Suppressor macrophage (primary cell): ENCODE measurements at places on chromosomes 3 and 15.
A peak's percentile ranks its signal among the peaks of the same experiment; 100 is the strongest.

DNA sequence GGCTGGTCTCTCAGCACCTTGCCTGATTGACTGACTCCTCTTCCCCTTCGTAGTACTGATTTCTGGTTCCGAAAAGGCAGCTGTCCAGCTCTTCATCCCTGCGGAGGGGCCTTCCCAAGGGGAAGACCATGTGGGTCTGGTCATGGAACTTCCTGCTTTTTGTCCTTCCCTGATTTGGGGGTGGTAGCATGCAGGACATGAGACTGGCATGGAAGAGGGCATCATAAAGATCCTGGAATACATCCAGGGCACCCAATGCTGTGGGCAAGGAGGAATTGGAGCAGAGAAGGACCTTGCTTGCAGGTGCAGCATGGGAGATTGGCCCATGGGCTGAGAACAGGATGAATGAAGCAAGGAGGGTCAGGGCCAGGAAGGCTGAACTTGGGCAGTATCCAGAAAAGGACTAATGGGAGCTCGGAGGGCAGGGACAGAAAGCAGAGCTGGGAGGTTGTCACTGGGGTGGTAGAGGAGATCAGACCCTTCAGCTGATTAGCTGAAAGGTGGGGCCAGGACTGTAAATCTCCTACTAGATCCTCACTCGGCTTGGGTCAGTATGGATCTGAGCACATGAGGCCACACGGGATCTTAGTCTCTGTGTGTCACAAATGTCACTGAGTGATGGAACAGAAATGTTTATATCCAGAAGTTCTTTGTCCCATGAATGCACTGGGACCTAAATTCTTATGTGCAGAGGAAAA, 59.5 kb downstream of the AMOTL2 start:
- DNase-seq, result no peak

DNA sequence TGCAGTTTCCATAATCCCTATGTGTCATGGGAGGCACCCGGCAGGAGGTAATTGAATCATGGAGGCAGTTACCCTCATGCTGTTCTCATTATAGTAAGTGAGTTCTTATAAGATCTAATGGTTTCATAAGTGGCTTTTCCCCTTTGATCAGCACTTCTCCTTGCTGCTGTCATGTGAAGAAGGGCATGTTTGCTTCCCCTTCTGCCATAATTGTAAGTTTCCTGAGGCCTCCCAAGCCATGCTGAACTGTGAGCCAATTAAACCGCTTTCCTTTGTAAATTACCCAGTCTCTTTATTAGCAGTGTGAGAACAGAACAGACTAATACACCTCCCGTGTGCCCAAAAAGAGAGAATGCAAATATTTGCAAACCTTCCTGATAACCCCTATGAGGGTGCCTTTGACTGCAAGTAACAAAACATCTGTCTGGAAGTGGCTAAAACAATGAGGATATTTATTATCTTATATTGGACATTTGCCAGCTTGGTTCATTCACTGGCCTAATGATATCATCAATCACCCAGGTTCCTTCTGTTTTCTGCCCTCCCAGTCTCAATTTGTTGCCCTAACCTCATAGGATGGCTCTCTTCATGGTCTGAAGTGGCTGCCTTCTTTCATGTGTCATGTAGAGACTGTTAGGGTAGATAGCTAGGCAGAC, 68.7 kb downstream of the BHLHE40 start:
- no peak for DNase-seq

DNA sequence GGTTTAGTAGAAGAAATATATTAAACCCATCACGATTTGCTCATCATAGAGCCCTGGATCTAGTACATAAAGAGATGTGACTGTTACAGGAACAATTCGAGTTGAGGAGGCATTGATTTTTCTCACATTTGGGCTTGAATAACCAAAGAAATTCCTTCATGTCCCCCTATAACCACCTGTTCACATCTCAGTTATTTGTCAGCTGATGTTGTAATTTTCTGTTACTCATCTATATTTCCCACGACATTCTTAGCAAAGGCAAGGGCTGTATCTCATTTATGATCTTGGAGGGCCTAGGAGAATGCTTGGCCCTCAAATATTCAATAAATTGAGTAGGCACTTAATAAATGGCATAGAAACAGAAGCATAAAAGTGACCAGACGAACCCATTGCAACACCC, 36.4 kb upstream of the GYG1 start:
- no peak for DNase-seq

GRCh38 chr3:192850451-192850981, 67.1 kb downstream of the MB21D2 start:
- peak; percentile 61 for DNase-seq

GRCh38 chr3:65808407-65808806, 230.3 kb downstream of the MAGI1 start:
- DNase-seq, result no peak

DNA sequence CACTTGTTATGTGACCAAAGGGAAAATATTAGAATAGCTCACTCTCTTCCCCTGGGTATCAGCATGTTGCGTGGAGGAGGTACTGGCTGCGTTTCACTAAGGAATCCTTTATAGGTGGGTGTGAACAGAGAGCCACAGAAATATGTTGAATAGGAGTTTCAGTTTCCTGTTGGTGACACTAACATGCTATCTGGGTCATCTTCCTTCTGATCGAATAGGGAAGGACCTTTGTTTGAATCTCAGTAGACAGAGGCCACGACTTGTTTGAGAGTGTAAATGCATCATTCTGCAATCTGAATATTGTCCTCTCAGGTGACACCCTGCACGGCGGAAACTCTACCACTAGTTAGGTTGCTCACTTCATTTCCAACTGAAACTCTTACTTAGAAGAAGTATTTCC, 157.9 kb upstream of the SLC2A2 start:
- DNase-seq, result no peak

DNA sequence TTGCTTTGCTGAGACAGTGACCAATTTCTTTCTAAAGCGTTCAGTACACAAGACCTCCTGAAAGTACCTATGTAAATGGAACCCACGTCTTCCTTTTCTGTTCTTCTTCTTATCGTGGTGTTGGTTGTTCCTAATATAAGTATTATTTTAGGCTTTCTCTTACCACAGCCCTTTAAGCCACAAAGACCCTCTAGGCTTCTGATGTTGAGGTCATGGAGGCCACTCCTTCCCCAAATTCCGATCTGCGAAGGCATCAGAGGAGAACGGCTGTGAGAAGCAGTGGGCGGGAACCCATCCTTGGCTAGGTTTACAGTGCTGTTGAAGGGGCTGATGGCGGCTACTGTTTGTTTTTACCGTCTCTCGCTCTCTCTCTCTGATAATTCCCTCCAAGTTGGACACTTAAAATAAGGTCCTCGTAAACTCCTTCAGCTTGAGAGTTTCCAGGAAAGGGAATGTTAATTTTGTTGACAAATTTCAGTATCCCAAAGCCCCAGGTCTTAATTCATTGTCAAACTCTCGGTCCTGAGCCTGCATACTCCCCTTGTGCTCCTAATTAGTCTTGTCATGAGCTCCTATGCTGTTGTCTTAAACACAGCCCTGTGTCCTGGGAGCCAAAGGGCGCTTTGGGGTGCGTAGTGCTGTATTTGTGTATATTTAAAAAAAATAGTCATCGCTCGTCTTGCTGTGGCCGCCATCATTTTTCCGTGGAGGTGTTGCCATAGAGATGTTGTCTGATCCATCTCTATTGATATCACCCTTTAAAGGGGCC, 178.8 kb downstream of the OPA1 start:
- DNase-seq, result no peak

DNA sequence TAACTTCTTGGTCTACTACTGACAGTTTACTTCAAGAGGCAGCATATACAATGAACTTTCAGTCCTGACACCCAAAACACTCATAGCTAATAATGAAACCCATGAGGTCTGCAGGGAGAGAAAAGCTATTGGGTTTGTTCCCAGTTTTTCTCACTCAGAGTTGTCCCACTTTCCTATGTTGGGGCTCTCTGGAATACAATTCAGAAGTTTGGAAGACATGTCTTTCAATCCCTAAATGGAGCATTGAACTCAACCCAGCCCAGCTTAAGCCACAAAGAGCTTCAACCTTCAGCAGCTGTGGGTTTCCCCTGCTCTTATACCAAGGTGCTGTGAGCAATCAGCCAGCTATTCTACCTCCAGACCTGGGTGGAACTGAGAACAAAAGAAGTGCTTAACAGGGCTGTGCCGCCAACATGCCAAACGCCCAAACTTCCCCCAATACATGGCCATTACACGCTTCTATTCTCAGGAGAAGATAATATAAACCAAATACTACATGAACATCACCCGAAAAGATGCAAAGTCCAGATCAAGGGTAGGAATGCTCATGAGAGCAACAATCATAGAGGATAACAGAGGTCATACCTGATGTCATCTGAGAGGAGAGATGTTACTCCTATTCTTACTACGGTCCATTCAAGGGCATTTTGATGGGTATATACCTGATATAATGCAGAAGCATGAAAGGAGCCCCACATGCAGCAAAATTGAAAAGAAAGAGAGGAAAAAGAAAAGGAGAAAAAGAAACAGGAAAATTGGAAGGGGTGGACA, 131.2 kb upstream of the TGFBR2 start:
- DNase-seq, result no peak

DNA sequence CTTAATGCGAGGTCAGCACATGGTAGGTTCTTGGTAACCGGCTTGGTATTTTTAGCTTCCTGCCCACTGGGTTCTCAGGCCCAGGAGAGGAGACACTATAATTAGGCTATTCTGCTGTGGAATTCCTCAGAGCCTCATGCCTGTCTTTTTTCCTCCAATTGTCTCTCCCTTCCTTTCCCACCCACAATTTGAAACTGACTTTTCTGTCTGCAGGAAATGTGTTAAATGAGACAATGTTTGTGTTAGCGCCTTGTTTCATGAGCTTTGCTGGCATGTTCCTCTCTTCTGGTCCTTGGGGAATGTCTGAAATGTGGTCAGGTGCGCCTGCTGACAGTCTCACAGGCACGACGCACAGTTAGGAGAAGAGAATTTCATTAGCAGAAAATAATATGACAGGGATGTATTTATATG, 223.6 kb upstream of the CTNNB1 start:
- no peak for DNase-seq

DNA sequence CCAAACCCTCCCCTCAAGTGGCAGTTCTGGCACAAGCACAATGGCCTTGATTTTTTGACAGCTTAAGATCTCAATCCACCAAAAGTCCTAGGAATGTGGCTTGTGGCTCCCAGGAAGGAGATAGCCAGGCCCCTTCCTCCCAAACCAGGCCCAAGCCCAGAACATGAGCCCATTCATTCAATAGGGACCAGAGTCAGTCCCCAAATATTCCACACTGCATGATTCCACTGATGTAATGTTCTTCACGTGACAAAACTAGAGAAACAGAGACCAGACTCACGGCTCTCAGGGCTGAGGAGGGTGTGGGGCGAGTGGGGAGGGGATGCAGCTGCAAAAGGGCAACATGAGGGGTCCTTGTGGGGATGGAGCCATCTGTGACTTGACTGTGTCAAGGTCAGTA, 25.5 kb downstream of the ABTB1 start:
- no peak for DNase-seq

DNA sequence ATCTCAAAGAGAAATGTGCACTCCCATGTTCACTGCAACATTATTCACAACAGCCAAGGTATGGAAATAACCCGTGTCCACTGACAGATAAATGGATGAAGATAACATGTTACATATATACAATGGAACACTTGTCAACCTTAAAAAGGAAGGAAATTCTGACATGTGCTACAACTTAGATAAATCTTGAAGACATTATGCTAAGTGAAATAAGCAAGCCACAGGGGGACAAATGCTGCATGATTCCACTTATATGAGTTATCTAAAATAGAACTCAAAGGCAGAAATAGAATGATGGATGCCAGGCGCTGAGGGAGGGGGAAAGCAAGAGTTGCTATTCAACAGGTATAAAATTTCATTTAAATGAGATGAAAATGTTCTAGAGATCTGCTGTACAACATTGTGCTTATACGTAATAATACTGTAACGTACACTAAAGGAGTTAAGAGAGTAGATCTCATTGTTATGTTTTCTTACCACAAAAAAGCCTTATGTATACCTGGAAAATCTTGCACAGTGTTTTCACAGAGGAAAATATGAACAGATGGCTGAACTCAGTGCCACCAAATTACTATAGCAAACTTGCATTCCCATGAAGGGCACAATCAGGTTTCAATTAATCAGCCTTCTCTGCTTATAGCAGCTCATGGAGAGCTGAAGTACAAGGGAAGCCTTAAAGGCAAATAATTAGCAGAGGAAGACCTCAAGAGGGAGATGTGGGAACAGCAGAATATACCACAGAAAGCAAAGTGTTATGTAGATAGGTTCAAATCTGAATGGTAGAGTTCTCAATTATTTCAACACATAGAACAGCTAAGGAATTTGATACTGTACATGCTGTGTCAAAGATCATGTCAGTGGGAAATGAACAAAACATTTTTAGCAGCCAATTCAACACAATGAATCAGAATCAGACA, 8.1 kb upstream of the VPS39 start:
- no peak for DNase-seq
